ENCODE measurements at places on chromosomes 12 and 14. TPM values are rescaled to one million over a fixed set of nuclear protein-coding genes. Genes with fewer than 3 reads are reported as not detected.

DNA sequence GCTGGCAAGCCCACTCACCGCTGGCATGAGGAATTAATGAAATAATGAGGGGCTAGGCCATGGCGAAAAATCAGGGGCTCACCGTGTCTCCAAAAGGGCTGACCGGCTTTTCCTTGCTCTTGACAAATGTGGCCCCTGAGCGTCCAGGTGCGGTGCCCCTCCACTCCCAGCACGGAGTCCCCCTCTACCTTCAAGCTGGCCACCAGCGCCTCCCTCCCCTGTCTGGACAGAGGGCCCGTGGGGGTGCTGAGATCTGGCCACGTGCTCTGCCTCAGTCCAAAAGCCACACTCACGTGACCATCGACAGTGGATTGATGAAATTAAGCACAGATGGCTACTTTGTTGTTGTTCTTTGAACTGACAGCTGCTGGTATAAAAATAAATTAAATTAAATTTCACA, 78.8 kb upstream of the BCL11B start:
- no peak for DNase-seq

DNA sequence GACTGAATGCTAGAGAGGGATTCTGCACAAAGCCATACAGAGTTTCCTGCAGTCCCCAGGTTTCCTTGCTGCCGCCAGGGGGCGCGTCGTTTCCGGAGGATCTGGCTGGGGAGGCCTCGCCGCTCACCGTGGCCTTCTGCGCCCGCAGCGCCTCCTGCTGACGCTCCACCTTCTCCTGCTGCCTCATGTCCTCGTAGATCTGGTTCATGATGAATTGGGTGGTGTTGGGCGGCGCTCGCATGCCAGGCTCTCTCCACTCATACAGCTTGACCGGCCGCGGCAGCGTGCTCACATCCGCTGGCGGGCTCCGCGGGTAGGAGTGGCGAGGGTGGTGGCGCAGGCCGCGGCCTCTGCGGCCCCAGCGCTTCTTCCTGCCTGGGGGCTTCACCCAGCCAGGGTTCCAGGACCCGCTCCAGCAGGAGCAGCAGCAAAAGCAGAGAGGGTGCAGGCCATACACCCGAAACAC, 987 bp downstream of the CCER1 start:
- DNase-seq: no peak

DNA sequence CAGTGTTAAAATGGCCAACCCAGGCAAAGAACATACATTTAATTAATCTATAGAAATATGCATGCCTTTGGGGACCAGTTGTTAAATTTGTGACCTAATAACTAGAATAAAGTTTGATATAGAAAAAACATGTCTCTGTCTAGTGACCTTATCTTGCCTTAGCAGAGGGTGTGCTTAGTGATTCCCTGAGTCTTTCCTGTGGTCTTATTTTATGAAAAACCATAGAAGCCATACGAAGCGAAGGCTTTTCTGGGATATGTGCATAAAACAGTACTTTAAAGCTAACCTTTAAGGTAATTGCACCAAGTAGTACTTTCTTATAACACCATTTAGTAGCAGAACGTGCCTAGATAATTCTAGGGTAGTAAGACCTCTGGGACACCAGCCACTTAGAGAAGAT, 379.4 kb downstream of the ZFP36L1 start:
- no peak for DNase-seq

DNA sequence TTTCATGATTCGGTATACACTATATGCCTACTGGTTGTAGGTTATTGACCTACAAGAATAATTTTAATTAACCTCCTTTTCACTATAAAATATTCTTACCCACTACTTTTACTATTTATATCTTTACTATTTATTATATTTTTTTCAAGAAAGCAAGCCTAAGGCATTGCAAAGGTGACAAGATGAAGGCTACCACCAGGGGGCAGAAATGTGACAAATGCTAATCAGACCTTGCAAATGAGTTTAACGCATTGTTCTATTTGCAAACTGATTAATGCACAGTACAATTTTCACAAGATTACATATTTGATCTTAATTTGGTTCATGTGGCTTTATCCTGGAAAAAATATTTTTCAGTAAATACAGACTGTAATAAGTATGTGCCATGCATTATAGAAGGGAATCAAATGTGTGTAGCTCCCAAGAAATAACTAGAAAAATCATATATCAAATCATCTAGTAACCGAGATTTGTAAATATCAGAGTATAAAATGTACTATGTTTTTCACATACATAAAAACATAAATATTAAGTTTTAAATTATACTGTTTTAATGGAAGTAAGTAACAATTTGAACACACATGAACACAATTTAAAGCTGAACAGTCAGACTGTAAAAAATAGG, 107.0 kb downstream of the ADAMTS20 start:
- DNase-seq: no peak

The SAV1 gene
- 48.6 TPM for total RNA-seq

The ACTR10 gene
- total RNA-seq: 57.4 TPM

GRCh38 chr14:52080808-52081755, 12.2 kb upstream of the NID2 start:
- no peak for DNase-seq

DNA sequence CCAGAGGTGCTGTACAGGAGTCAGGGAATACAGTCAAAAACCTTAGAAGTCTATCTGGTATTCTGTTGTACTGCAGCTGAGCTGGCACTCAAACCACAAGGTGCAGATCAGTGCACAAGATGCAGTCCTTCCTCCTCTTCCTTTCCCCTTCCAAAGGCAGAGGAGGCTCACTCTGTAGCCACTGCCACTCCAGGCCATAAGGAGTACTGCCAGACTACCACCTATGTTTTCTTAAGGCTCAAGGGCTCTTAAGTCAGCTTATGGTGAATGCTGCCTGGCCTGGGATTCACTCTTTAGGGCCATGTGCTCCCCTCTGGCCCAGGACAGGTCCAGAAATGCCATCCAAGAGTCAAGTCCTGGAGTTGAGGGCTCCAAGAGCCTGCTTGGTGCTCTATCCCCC, 200.3 kb downstream of the CRADD start:
- no peak for DNase-seq

The ASCL1 gene
- not detected for total RNA-seq

GRCh38 chr14:28461389-28461788, 305.2 kb upstream of the FOXG1 start:
- DNase-seq: no peak

The ORAI1 gene
- total RNA-seq: 12.0 TPM

The OTUB2 gene
- total RNA-seq: 0.72 TPM

DNA sequence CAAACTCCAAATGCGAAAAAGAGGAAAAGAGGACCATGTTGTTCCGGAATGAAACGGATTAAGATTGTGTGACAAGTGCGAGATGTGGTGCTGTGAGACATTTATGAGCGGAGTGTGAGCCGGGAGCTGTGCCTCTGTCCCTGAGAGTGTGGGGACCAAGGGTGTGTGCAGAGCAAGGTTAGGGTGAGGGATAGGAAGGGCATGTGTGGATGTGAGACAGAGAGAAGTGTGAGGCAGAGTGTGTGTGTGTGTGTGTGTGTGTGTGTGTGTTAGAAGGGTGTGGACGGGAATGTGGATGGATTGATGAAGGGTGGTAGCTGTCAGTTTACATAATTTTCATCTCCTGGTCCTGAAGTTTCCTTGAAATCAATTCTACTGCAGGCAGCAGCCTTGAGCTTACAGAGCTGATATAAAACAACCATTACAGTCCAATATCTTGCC, 4.3 kb upstream of the OTX2 start:
- DNase-seq: no peak

GRCh38 chr14:56261046-56261445, 142.8 kb downstream of the PELI2 start:
- DNase-seq: no peak

DNA sequence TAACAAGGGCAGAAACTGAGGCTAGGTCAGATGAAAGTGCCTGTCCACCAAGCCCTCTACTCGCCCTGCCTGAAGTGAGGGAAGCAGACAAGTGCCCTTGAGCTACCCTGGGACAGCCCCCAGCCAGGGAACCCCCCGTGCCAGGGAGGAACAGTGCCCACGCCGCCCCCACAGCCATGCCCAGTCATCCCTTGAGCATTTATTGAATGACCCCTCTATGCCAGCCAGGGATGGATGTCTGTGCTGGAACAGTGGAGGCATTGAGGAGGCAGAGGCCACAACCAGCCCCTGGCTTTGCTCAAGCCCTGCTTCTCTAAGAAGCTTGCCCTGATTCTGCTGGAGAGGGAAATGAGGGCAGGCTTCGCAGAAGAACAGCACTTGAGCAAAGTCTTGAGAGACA, 3.7 kb upstream of the AQP6 start:
- DNase-seq: no peak

- no peak for DNase-seq
Measured at GRCh38 chr12:75190846-75191245, 18.8 kb downstream of the KCNC2 start.

DNA sequence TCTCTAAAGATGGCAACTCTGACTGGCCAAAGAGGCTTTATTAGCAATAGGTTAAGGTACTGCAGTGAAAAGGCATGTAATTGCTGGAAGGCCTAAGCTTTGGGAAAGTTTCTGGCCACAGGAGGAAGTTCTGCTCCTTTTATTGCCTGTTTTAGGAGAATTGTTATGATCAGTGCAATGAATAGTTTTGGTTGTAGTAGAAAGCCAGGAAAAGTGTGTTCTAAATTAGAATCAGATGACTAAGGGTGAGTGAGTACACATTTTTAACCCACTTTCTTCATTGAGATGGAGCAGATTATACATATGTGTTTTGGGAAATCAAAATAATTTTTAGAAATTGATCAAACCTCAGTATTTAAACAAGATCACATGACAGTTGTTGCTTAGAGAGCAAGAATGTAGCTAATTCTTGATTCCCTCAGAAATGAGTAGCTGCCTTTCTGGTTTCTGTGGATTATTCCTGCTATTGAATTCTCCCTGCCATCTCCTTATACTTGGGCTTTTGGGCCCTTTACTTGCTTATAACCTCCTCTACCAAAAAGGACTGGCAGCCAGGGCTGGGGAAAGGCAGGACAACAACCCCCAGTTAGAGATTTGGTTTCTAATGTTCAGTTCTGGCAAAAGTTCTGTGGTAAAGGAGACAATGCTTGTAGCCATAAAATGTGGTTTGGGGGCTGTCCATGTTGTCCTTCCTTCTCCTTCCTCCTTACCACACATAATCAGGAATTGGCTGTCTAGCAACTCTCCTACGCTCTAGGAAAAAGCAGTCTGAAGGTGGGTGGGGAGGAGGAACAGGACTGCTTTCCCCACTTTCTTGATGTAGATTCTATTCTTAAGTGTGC, 217.1 kb downstream of the SLC38A4 start:
- DNase-seq: no peak

- no peak for DNase-seq
Measured at GRCh38 chr12:67697967-67698366, 49.4 kb downstream of the DYRK2 start.

DNA sequence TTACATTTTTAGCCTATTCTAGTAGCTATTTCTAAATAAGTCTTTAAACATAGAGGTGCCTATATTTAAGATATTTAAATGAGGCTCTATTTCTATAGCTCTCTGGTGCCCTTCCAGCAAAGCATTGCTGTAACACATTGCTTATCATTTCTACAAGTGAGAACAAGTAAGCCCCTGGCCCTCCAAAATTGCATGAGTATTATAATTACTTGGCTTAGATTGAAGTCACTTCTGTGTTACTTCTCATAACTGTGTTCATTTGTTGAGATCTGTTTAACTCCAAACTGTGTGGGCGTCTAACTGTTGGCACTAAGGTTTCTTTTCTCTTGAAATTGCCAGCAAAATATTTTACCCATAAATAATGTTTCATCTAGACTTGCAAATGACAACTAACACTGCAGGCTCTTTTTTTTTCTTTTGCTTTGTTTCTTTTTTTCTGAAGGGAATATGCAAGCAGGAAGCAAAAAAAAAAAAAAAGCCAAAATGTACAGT, 66.5 kb downstream of the DAD1 start:
- no peak for DNase-seq

GRCh38 chr12:103841690-103842584, 903 bp upstream of the NT5DC3 start:
- peak; percentile 44 for DNase-seq

- DNase-seq: no peak
Measured at GRCh38 chr12:46368684-46369083, 3.9 kb downstream of the SLC38A2 start.

GRCh38 chr12:94109160-94109559, 39.2 kb upstream of the PLXNC1 start:
- no peak for DNase-seq

The MED13L gene
- total RNA-seq: 198 TPM

- DNase-seq: no peak
Measured at GRCh38 chr14:53570411-53571387, 385.9 kb downstream of the BMP4 start.

- no peak for DNase-seq
Measured at GRCh38 chr14:73953731-73954130, 3.6 kb downstream of the COQ6 start.

- DNase-seq: no peak
Measured at GRCh38 chr12:54977155-54977554, 7.4 kb downstream of the TESPA1 start.

The PLEKHD1 gene
- total RNA-seq: 0.15 TPM

DNA sequence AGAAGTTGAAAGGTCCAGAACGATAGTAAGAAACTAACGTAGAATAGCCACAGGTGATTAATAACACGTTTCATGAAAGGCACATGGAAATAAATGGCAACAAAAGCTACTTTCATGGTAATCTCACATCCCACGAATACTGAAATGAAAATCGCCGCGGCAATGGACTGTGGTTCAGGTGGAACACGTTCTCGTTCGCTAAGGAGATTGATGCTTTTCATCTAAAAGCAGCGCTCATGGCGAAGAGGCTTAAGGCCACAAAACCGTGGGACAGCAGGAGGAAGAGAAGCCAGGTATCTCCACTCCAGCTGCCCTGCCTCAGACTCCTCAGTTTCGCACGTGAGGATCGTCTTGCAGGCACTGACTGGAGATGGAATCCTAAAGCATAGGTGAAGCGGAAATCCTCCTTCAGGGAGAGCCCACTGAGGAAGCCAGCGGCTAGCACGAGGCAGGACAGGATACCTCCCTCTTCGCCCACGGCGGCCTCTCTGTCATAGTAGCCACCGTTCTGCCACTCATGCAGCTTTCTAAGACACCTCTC, 696 bp upstream of the GPHN start:
- DNase-seq: no peak

The VRTN gene
- 0.23 TPM for total RNA-seq

DNA sequence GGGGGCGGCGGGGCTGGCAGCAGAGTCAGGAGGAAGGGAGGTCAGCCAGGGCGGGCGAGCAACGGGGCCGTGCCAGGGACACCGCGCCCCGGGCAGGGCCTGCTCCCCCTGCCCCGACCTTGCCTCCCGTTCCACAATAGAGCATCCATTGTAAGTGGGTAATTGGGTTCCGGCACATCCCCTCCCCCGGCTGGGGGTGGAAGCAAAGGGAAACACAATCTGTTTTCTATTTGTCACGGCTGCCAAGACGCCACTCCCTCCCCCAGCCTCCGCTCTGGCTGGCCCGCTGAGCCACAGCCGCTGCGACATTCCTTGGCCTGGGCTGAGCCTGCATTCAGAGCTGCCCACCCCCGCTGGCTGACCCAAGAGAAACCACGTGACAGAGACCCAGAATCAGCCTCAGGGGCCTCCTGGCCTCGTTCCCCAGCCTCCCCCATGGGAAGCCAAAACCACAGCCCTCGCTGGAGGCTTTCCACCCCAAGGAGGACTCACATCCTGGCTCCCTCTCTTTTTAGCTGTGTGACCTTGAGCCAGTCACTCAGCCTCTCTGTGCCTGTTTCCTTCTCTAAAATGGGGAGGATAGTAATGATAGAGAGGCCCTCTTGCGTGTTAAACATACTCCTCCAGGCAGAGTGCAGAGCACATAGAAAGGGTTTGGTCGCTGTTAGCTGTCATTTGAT, 117.6 kb downstream of the SCARB1 start:
- DNase-seq: peak; percentile 94

- DNase-seq: no peak
Measured at GRCh38 chr12:122099280-122099749, 20.8 kb downstream of the MLXIP start.

The MYH6 gene
- not detected for total RNA-seq

- no peak for DNase-seq
Measured at GRCh38 chr14:22384167-22384549, 204.9 kb downstream of the DAD1 start.

The PRH2 gene
- total RNA-seq: not detected
